ENCODE measurements at places on chromosomes 5 and 9.

DNA sequence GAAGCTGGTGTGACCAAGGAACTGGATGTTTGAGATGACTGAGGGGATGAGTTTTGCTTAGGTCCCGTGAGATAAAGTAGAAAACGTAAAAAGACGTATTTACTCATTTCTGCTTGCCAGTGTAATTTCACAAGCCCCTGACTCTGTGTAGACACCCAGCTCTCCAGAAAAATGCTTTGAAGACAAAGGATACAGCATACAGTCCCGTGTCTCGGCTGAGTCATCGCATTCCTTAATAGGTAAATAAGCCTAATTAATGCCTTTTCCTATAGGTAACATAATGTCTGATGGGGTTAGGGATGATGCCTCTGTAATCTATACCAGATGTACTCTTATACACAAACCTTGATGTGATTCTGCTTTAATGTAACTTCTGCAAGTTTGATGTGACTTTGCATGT, 20.2 kb downstream of the S100Z start:
- DNase-seq: peak; percentile 12

GRCh38 chr9:37953775-37954437, 50.0 kb upstream of the SLC25A51 start:
- peak; percentile 99 for DNase-seq

DNA sequence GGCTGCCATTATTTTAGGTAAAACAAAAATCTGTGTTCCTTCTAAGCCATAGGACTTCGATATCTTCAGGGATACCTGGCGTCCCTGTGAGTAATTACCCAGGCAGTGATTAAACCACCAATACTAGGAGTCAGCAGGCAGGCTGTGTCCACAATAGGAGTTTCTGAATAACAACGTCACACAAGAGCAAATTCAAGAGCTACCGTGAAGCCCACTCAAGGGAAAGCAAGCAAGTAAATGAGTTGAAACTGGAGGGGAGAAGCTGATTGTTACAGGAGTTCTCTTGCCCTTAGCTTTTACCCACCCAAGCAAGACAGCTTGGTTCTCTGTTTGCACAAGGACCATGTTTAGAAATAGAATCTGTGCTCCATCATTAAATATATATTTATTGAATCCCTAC, 50.8 kb downstream of the SEMA5A start:
- no peak for DNase-seq

GRCh38 chr5:32504989-32505596, 60.6 kb upstream of the ZFR start:
- peak; percentile 93 for DNase-seq

- DNase-seq: no peak
These were observed 283.2 kb downstream of the ANXA1 start for GRCh38 chr9:73434826-73435225.
